ENCODE measurements at places on chromosomes 11 and 22.

GRCh38 chr11:32316232-32316631 lies 119.1 kb downstream of the WT1 start:
- no peak for DNase-seq

GRCh38 chr22:29072979-29073617 lies at the start of gene KREMEN1:
Gene KREMEN1, plus strand, starts transcription at chr22:29073035. Its CDS starts 96 bp downstream, at chr22:29073131.
- DNase-seq = no peak

- DNase-seq = no peak
These were observed 38.6 kb downstream of the TMEM135 start for GRCh38 chr11:87076260-87076783.

DNA sequence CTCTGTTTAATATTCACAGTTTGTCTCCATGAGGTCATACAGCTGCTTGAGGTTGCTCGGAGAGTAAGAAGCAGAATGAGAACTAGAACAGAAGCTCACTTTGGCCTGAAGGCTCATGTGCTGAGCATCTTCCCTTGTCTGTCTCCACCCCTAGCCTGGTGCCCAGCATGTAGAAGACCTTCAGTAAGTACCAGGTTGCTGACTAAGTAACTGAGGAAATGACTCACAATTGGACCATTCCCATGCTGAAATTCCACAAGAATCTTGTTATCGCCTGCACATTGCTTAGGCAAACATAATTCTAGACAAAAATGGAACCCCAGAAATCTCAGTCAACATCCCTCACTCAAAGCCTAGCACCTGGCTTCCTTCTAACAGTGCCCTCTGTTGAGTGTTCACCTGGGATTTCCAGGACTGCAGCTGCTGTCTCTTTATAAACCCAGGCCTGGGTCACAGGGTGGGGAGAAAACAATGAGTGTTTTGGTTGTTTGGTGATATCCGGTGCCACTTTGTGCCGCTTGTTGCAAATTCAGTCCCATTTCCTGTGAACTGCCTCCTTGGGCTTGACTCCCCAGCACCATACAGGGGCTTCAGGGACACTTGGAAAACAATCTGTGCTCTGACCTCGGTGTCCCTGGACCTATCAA lies 406.8 kb downstream of the ETS1 start:
- no peak for DNase-seq

DNA sequence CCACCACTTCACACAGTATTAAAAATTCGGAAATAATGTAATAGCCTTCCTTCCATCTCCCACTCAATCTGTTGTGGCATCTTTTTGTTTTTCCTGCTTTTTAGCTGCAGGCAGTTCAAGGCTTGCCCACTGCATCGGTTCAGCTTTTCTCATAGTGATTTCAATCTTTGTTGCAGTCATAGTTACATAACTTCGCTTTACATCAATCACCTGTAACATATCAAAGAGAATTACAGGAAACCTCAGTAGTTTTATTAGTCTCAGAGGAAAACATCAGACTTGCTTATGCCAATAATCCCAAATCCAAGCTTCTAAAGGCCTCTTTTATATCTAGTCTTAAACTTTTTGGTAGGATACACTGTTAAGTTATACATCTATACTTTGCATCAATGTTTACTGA lies 20.5 kb downstream of the CHORDC1 start:
- no peak for DNase-seq

GRCh38 chr11:77596626-77597025 lies 6.9 kb downstream of the AQP11 start:
- no peak for DNase-seq

GRCh38 chr22:20080445-20080775 lies 369 bp downstream of the DGCR8 start:
- peak; percentile 28 for DNase-seq

DNA sequence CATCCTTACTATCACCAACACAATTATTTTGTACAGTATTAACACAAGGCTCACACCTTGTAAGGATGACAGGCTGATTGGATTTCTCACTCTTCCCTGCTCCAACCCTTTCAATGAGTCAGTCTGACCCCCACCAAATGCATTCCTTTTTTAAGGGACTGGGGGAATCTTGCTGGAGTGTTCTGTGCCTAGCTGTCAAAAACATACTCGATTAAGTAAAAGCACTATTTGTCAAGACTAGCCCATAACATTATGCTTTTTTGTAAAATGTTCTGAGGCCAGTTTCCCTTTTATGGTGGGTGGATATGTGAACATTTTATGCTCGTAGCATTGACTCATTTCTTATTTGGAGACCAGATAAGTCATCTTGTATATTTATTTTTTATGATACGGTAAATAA lies 87.2 kb downstream of the PDHX start:
- no peak for DNase-seq

DNA sequence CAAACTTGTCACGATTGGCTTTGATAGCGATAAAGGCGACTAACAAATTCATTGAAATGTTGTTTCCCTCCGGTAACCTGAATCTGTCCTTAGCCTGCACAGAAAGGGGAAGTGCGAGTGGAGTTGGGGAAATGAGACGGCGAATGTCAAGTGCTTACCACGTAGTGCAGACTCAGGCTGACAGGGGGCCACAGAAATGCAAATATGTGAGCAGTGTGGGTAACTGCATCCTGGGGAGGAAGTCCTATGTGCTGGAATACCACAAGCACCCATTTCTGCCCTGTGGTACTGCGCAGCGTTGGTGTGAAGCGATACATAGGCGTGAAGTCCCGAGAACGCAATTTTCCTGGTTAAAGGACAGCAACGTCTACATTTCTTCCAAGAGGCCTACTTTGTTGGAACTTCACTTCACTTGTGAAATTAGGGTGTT lies 869 bp upstream of the EIF4ENIF1 start:
- DNase-seq = no peak

GRCh38 chr11:78622666-78623065 lies 48.0 kb upstream of the NARS2 start:
- no peak for DNase-seq

DNA sequence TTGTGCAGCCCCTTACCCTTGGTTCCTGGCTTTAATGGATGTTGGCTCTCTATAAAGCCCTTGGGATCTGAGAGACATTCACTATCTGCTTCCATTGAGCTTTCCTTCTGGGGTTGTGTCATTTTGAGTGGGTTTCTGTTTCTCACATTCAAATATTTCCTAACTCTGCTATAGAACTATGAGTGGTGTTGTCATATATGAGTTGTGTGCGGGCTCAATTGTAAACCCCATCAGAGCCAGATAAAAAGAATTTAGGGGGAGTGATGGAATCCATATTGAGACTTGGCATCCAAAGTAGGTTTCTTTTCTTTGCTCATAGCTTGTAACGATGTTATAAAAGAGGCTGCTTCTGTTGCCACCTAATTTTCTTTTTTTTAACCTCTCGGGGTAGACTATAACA lies 41.8 kb upstream of the SPON1 start:
- no peak for DNase-seq

DNA sequence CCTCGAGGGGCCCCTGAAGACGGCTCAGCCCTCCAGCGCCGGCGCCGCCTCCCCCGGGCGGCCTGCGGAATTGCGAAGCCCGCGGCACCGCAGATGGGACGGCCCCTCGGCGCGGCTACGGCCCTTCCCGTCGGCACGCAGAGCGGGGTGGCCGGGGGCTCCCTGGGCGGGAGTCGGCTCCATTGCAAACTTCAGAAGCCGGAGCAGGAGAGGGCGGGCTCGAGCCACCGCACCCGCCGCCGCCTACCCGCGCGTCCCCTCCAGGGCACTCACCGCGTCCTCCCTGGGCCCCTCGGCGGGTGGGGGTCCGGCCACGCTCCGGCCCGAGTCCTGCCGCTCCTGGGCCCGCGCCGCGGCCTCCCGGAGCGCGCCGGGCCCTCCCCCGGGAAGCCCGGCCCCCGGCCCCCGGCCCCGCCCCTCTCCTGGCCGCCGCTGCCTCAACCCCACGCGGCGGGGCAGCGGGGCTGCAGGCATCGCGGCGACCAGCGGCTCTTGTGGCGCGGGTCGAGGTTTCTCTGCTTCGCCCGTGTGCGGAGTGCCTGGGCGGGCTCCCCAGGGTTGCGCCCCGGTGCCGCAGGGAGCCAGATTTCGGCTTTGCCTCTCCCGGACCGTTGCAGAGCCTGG lies at the start of gene PACSIN3:
PACSIN3 (minus strand) TSS at position 359 of the 624 bp plus-strand sequence. CDS start 3,707 bp downstream, outside the sequence.
- no peak for DNase-seq

DNA sequence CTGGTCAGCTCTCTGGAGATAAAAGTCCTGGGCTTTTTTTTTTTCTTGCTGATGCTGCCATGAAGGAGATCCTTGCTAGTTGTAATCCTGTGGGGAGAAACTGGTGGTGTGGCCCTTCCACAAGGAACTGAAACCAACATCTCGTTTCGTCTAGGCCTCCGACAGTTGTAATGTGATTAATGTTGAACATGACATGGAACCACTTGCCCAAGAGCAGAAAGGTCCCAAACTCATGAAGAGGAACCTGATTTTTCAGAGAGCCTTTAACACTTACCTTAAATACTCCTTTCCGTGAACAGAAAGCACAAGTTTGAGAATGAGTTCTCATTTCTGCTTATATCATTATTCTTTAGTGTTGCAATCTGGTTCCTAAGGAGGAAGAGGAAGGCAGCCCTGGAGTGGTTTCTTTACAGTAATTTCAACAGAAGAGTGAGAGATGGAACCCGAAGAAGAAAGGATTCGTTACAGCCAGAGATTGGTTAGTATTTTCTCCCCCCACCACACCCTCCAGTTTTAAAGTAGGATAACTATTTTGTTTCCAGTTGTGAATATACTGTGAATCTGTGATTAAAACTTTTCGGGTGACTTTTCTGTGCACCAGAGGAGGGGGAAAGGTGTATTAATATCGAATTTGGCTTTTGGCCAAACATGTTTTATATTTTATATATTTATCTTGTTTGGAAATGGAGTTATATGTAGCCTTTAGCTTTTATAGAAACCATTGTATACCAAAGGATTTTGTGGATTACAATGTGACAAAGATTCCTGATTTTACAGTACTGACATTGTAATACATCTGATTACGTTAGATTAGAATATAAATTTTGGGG lies 2.0 kb downstream of the KDM2A start:
- peak; percentile 37 for DNase-seq

- no peak for DNase-seq
These were observed 15.5 kb upstream of the RAPSN start for GRCh38 chr11:47464483-47464882.

- DNase-seq = no peak
These were observed 635 bp upstream of the LDHA start for GRCh38 chr11:18393581-18394274.

- no peak for DNase-seq
These were observed 5.4 kb upstream of the MAPK8IP1 start for GRCh38 chr11:45879803-45880686.

GRCh38 chr11:14112721-14113120 lies 150.2 kb downstream of the SPON1 start:
- peak; percentile 87 for DNase-seq

- no peak for DNase-seq
These were observed 38.3 kb upstream of the LRRC55 start for GRCh38 chr11:57143459-57143858.

DNA sequence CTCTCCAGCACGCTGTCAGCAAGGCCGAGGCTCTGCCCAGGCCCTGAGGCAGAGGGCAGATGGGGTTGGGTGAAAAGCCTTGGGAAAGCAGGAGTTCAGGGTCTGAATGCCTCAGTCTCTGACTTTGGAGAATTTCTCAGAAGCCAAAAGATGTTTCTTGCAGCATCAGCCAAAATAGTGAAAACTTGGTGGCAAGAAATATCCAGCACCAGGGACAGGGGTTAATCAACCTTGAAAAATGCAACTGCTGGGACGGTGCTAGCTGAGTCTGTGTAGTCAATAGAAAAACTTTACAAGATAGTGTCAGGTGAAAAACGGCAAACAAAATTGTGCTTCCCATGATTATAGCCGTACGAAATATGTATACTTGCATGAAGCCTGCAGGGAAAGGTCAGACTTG lies 1.4 kb upstream of the ABCC8 start:
- peak; percentile 20 for DNase-seq

DNA sequence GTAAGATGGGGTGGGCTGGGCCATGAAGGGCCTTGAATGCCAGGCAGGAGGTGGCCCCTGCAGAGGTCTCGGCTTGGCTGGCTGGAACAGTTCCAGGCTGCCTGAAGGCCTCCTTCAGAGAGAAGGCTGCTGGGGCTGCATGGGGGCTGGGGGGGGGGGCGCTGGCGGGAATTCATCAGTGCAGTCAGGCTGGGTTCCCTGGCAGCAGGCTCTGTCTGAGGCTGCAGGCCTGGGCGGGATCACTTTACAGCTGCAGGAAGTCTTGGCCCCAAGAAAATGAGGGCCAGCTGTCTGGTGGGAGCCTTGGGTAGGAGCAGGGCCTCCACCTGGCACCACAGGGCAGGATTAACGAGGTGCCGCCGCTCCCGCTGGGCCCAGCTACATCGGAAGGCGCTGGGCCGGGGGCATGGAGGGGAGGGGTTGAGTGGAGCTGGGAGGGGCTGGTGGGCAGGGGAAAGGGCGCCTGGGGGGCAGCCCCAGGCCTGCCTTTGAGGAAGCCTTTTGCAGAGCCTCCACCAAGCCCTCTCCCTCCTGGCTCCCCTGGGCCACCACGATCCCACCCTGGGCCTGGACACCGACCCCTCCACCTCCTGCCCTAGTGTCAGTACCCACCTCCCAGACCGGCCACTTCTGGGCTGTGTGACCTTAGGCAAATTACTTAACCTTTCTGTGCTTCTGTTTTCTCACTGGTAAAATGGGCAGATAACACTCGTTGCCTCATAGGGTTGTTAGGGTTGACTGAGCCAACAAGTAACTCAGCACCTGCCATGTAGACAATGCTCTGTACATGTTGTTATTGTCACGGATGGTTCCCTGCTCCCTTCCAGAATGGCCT lies 31.0 kb upstream of the HMOX1 start:
- no peak for DNase-seq

GRCh38 chr22:37802310-37803194 lies 5.2 kb upstream of the GCAT start:
- DNase-seq = peak; percentile 76
